NCI-H1694 treated with DMSO at 0.1 percent for 48 hours (cell line): ENCODE measurements at places on chromosomes 6 and 20.

DNA sequence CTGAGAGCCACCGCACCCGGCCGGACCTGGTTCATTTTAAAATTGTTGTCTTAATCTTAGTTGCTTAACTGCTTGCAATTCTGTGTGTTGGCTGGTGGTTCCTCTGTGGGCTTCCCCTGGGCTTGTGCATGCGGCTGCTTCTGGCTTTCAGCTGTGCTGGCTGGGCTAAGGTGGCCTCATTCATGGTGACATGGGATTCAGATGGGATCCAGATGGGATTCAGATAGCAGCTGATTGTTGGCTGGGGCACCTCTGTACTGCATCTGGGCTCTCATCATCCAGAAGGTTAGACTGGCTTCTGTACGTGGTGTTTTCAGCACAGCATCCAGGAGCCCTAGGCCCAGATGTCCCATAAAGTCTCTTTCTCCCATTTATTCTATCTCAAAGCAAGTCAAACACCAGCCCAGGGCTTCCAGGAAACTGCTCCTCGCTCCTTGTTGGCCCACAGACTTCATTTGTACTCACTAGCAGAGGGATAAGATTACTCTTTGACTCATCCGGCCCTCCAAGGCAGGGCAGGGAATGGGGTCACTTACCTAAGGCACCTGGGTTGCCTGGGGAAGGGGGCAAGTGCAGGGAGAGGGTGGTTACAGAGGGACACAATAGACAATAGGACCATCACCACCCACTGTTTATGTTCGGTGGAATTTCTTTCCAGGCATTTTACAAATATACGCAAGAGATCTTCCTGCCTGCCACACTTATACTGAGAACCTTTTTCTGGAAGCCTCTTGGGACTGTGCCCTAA lies 10.2 kb upstream of the PEDS1 start:
- no peak for DNase-seq

GRCh38 chr6:138162111-138162954 lies 594 bp downstream of the ARFGEF3 start:
- DNase-seq, result no peak

DNA sequence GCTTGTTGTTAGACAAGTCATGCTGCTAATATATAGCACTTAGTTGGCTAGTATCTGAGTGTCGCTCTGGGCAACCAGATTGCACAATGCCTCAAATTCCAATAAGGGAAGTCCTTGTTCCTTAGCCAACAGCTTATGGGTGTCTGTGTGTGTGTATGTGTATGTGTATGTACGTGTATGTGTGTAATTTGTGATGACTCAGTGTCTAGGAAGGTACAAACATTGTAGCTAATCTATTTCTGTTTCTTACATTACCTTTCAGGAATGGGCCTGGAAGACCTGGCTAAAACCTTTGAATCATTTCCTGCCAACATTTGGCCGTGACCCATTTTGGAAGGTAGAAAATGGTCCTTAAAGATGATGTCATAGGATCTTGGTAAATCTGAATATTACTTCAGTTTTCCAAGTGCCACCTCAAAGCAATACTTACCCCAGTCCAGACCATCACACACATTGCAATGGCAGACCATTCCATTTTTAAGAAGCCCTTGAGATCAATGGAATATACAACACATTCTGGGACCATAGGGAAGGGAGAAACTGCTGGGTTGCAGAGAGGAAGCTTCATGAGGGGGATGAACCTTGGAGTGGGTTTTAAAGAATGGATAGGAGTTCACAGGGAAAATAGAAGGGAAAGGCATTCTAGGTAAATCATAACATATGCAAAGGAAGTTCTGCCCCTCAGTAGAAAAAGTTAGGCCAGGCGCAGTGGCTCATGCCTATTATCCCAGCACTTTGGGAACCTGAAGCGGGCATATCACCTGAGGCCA lies 25.1 kb downstream of the NEDD9 start:
- DNase-seq, result no peak

DNA sequence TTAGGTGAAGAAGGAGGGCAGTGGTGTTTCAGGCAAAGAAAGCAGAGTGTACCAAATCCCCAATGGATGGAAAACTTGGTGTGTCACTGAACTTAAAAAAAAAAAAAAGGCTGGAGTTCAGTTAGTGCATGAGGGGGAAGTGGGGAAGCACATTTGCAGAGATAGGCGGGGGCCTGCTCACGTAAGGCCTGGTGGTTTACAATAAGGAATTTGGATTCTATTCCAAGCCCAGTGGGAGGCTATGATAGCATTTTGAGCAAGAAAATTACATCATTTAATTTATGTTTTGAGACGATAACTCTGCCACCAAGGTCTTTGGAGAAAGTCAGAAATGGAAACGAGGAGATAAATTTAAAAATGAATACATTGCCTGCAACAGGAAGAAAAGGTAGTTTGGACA lies 225.5 kb downstream of the EYA4 start:
- DNase-seq, result no peak

DNA sequence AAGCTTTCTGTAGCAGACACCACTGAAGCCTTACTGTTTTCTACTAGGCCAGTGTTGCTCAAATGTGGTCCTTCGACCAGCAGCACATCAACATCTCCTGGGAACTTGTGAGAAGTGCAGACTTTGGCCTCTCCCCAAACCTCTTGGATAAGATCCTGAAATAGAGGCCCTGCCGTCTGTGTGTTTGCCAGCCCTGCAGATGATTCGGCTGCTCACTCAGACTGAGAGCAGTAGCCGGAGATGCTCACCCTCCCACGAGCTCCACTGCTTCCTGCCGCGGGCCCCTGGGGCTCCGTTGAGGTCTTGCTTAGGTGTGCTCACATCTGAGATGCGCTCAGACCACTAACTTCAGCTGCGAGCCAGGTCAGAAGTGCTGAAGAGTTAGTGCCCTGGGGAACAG lies 129.5 kb upstream of the SSTR4 start:
- no peak for DNase-seq

GRCh38 chr6:91713911-91714310 lies 1127.0 kb upstream of the MAP3K7 start:
- DNase-seq, result no peak

- no peak for DNase-seq
Observed at GRCh38 chr6:138005846-138006245, 101.4 kb downstream of the PERP start.

- DNase-seq, result no peak
Observed at GRCh38 chr6:109925075-109925474, 53.0 kb upstream of the GPR6 start.

DNA sequence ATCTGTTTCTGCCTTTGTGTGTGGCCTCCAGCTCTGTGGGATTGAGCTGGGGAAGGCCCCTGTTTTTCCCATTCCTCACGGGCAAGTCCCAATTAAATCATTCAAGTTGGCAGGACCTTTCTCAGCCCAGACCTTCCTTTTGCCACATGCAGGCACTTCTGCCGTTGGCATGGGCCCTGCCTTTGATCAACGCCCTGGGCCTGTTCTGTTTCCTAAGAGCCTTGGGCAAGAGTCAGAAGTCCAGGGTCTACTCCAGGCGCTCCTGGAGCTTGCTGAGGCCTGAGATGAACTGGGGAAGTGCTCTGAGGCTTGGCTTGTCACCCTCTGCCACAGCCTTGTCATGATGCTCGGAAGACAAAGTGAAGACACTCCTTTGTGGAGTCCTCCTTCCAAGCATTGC lies 7.1 kb downstream of the IP6K3 start:
- no peak for DNase-seq

DNA sequence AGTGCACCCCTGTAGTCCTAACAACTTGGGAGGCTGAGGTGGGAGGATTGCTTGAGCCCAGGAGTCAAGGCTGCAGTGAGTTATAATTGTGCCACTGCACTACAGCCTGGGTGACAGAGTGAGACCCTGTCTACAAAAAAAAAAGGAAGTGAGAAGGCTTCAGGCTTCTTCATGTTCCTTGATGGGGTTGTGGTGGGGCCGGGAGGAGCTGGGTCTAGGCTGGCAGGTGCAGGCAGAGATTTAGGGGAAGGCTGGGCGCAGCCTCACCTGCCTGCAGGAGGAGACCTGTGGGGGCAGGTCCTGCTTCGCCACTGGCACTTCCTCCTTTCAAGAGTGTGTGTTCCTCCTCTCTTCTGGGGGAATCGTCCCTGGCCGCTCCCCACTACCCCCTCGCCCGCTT lies 63.9 kb downstream of the CHMP4B start:
- no peak for DNase-seq

DNA sequence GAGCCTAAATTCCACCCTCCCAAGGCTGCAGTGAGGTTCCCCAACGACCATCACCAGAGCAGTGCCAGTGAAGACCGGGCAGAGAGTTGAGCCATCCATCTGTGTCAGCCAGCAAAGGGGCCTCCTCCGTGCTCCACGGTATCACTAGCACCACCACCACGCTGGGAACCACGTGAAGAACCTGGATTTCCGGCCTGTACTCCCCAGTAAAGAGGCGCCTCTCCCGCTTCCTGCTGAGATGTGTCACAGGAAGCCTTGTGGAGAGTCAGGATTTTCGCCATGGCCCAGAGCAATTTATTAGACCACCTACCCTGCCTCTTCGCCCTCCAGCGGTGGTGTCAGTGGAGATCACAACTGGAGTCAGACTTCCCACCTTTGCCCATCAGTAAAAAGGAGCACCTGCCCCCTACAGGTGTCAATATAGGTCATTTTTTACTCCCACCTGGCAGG lies 28.8 kb downstream of the CPXM1 start:
- DNase-seq, result no peak

DNA sequence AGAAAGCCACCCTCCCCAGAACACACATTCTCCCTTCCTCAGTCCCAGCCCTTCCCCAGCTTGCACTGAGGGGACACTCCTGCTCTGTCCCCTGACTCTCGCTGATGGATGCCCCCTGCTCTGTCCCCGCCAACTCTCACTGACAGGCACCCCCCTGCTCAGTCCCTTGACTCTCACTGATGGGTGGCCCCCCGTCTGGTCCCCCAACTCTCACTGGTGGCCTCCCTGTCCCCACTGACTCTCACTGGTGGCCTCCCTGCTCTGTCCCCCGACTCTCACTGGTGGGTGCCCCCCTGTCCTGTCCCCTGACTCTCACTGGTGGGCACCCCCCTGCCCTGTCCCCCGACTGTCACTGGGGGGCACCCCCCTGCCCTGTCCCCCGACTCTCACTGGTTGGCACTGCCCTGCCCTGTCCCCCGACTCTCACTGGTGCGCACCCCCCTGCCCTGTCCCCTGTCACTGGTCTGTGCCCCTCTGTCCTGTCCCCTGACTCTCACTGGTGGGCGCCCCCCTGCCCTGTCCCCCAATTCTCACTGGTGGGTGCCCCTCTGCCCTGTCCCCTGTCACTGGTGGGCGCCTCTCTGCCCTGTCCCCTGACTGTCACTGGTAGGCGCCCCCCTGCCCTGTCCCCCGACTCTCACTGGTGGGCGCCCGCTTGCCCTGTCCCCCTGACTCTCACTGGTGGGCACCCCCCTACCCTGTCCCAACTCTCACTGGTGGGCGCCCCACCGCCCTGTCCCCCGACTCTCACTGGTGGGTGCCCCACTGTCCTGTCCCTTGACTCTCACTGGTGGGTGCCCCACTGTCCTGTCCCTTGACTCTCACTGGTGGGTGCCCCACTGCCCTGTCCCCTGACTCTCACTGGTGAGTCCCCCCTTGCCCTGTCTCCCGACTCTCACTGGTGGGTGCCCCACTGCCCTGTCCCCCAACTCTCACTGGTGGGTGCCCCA lies 60.9 kb downstream of the GINS1 start:
- DNase-seq, result no peak

DNA sequence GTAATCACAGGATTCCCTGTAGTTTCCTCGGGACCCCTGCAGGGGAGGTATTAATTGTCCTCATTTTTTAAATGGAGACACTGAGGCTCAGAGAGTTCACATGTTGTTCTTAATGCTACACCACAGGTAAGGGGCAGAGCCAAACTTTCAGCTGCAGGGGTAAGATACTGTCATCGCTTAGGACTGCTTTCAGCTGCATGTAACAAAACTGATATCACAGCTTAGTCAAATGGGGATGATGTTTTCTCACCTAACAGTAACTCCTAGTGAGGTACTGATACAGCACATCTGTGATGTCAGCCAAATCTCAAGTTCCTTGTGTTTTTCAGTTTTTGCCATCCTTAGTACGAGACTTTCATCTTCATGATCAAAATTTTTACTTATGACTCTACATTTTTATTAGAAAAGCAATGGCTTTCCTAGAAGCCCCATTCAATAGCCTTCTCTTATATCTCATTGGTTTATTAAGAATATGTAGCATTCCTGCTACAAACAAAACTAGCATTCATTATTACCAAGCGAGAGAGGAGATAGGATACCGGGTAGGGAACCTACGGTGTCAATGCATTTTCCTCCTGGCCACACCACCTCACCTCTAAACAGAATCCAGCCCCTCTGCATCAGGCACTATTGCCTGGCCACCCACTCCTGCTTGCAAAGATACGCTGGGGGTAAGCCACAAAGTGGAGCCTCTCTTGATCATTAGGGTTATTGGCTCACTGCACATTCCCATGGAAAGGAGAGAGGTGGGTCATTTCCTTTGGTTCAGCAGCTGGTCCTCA lies 557.5 kb downstream of the CD83 start:
- DNase-seq, result no peak

DNA sequence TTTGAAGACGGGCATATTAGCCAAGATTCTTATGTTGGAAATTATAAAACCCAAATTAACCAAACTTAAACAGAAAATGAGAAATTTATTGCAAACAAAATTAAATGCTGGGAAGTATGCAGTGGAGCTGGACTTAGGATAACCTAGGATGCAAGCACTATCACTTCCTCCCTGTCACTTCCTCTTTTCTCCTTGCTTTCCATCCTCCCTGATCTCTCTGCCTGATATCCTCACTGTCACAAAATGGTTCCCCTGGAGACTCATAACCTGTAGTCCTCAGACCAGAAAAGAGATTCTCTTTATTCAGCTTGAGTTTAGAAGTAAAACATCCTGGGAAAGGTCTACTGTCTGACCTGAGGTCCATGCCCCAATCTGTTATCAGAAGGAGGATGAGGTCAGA lies 7.4 kb upstream of the KLHL32 start:
- no peak for DNase-seq

DNA sequence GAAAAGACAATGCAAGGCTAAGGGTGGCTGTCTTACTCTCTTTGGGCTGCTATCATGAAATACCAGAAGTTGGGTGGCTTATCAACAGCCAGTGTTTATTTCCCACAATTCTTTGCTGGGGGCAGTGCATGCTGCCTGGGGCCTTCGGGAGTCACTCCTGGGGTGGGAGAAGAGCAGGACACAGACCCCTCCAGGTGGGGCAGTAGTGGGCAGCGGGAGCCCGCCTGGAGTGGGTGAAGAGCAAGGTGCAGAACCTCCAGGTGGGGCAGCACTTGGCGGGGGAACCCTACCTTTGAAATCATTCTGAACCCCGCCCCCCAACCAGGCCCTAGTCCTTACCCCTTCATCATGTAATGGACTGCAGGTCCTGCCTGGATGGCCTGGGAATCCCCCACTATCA lies 69.6 kb upstream of the THBS2 start:
- DNase-seq, result no peak

- DNase-seq, result no peak
Observed at GRCh38 chr6:168542301-168542700, 101.3 kb downstream of the SMOC2 start.

GRCh38 chr20:15196547-15197255 lies 859.3 kb upstream of the FLRT3 start:
- no peak for DNase-seq
